CD4-positive, alpha-beta T cell treated with Interleukin-15 for 1 hour (primary cell): ENCODE measurements at places on chromosomes 12 and 14.
A peak's percentile ranks its signal among the peaks of the same experiment; 100 is the strongest.

GRCh38 chr14:60508707-60509437 is at the start of gene SIX6:
TSS of gene SIX6 (plus strand) at chr14:60509146. CDS start at chr14:60509399, 253 bp downstream.
- no peak for DNase-seq

DNA sequence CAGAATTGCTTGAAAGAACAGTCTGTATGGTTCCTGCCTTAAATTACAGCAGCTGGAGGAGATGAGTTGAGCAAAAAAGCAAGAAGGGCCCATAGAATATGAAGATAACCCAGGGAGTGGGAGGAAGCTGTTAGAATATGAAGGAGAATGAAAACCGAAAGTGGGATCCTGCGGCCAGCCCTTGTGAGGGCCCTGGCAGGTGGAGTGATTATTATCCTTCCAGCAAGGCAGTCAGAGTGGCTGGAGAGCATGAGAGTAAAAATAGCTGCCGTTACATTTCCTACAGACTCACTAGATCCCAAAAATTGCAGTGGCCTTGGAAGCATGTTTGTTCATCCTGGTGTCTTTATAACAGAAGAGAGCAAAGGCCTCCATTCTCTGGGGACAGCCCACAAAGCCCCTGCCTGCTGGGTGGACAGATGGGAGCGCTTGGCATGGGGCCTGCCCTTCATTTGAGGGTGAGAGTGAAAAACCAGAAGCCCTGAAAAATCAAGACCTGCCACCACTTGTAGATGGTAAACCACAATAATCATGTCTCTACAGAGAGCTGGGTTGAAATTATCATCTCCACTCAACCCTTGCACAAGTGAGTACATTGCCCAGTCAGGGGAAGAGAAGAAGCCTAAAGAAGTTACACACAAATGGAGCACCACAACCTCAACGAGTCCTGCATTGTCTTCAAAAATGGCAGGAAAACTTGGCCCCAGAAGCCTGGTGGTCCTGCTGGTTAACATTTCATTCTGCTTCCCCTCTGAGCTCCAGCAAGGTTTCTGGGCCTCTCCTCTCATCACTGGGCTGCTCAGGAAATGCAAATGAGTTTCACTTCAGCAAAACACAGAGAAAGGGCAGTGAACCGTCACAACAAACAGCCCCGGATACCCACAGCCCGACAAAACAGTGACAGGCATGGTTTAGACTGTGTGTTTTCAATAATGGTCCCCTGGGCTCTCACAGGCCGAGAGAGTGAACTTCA is 20.5 kb downstream of the ZDHHC22 start:
- peak; percentile 76 for DNase-seq

- DNase-seq, result no peak
Measured at GRCh38 chr12:69726922-69727321, 11.7 kb upstream of the RAB3IP start.

DNA sequence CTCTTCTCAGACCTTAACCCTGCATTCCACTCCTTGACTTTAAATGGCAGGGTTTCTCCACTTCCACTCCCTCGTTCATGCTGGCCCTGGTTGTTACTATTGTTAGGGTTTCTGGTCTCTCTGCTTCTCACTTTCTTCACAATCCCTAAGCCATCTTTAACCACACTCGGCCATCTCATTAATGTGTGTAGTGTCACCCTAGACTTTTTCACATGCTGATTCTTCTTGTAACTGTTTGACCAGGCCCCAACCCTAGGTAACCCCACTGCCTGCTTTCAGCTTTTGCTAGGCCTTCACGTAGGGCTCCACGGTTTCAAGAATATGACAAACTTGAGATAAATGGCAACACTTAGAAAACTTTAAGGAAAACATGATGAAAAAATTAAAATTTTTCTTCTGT is 195.1 kb downstream of the IPO8 start:
- DNase-seq, result no peak

- DNase-seq, result no peak
Measured at GRCh38 chr12:27843714-27844245, 63.7 kb upstream of the MANSC4 start.

GRCh38 chr12:1580526-1580925 is 13.9 kb downstream of the FBXL14 start:
- no peak for DNase-seq

GRCh38 chr14:103296007-103296406 is 38.0 kb upstream of the EIF5 start:
- DNase-seq, result no peak

GRCh38 chr14:21298358-21298757 is 18.5 kb downstream of the RPGRIP1 start:
- DNase-seq, result no peak

DNA sequence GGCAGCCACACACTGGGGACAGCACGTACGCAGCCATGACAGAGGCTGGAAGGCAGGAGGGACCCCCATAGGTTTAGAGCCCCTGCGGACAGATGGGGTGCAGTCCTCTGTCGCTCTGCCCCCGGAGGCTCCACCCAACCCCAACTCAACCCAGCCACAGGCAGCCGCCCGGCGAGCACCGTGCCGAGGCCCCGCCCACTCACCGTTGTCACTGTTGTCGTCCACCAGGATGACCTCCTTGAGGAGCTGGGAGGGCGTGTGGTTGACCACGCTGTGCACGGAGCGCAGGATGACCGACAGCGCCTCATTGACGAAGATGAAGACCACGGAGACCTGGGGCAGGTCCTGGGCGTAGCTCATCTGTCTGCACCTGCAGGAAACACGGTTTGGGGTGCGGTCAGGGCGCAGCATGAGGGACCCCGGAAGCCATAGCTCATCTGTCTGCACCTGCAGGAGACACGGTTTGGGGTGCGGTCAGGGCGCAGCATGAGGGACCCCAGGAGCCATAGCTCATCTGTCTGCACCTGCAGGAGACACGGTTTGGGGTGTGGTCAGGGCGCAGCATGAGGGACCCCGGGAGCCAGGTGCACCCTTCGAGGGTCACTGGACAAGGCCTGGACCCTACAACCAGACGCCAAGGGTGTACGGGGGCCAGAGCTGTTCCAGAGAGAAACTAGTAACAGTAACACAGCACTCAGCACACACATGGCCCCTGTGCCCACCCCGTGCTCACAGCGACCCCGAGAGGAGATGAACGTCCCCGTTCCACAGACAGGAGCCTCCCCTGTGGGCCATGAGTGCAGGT is 66.9 kb downstream of the GALNT9 start:
- no peak for DNase-seq

GRCh38 chr14:70563869-70564268 is 29.1 kb upstream of the ADAM20 start:
- DNase-seq, result no peak

DNA sequence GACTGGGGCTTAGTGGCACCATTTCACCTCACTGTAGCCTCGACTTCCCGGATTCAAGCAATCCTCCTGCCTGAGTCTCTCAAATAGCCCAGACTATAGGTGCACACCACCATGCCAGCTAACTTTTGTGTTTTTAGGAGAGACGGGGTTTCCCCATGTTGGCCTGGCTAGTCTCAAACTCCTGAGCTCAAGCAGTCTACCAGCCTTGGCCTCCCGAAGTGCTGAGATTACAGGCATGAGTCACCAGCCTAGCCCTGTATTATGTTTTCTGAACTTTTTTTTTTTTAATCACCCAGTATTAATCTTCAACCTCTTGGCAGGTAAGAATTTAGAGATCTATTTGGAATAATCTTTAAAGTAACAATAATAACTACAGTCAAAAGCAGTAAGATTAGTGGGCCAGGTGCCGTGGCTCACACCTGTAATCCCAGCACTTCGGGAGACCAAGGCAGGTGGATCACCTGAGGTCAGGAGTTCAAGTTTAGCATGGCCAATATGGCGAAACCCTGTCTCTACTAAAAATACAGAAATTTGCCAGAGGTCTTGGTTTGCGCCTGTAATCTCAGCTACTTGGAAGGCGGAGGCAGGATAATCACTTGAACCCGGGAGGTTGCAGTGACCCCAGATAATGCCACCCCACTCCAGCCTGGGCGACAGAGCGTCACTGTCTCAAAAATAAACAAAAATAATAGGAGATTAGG is 8.6 kb downstream of the NANOG start:
- DNase-seq, result no peak

- peak; percentile 88 for DNase-seq
Measured at GRCh38 chr14:70655110-70655826, 13.6 kb downstream of the TTC9 start.

DNA sequence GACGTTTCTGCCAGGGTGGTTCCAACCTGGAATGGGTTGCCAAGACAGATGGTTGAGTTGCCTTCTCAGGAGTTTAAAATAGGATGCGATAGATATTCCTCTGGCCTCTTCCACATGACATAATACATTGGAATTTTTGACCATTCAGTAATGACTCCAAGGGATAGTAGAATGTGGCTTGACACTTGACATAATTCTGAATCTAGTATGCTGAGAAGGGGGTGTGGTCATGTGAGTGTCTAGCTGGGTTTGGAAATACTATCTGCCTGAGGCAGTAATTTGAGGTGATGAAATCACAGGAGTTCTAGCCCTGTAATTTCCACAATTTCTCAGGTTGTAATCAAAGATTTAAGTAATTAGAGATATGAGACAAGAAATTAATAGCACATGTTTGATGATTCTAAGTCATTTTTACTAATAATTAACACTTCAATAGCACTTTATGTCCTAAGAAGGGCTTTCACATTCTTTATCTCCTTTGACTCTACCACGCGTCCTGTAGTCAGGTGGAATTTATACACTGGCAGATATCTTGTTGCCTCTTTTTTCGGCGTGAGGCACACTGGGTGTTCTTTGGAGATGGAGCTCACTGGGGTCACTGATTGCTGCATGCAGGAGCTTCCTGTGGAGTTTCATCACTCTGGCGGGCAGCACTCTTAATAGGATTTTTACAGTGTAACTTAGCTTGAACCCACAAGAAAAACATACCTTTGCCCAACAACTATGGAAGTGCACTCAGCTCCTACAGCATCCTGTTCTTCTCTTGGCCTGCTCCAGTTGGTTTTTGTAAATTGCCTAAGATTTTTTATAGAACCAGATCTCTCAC is 3.2 kb upstream of the AMIGO2 start:
- DNase-seq, result no peak

DNA sequence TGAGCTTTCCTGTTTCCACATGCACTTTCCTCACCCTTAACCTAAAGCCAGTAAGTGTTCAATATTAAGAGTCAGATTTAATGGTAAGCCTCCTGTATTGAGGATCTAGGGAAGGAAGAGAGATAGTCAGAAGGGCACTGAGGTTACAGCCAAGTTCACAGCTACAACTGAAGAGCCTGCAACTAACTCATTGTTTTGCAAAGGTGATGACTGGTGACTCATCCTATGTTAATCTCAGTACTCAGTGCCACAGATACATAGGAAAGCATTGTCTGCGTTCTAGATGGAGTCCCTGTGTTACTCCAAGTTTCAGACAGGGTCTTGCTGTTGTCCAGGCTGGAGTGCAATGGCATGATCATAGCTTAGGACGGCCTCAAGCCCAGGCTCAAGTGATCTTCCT is 157.0 kb upstream of the RBM19 start:
- DNase-seq, result no peak

- no peak for DNase-seq
Measured at GRCh38 chr12:96141216-96141912, 52.8 kb upstream of the ELK3 start.

DNA sequence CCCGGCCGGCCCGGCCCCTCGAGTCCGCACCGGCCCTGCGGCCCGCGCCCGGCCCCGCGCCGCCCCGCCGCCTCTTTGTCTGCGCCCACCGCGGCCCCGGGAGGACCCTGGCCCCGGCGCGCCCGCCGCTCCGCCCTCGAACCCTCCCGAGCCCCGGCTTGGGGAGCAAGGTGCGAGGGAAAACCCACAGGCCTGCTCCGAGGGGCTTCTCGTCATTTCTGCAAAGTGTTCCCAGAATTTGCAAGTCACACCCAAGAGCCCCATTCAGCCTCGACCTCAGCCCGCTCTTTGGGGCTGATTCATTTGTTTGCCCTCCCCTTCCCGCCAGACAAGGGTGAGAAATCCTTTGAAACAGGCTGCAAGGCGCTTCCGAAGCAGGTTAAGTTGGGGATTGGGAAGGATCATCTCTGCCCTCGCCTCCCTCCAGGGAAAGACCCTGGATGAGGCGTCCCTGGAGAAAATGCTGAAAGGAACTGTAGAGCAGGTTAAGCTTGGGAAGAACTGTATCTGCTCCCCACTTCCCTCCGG is 325 bp upstream of the CLIP1 start:
- peak; percentile 41 for DNase-seq

DNA sequence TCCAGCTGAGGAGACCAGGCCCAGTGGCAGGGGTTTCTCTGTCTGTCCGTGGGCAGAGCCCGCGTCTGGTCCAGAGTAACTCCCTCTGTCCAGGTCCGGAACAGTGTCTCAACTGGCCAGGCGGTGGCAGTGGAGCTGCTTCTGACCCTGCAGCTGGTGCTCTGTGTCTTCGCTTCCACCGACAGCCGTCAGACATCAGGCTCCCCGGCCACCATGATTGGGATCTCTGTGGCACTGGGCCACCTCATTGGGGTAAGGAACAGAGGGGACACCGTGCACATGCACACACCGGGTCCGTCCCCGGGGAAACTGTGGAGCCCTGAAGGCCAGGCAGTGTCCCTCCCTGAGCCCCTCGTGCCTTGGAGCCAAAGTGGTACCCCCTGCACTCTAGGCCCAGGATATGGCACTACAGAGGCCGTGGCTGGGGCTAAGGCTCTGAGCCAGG is 1.5 kb downstream of the AQP6 start:
- no peak for DNase-seq

DNA sequence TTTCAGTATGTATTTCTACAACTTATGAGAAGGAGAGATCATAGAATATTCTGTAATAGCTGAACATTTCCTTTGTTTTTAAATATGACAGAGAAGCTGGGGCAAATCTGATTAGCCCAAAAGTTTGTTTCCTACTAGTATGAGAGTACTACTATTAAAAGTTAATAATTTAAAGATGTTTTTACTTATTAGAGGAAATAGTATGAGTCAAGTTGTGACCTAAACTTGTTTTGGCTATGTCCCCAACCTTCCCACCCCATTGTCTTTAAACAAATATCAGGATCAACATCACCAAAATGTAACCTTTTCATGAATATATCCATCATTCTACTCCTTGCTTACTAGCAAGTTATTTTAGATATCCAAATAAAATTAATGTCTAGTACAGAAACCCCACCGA is 10.5 kb downstream of the GNPNAT1 start:
- no peak for DNase-seq

DNA sequence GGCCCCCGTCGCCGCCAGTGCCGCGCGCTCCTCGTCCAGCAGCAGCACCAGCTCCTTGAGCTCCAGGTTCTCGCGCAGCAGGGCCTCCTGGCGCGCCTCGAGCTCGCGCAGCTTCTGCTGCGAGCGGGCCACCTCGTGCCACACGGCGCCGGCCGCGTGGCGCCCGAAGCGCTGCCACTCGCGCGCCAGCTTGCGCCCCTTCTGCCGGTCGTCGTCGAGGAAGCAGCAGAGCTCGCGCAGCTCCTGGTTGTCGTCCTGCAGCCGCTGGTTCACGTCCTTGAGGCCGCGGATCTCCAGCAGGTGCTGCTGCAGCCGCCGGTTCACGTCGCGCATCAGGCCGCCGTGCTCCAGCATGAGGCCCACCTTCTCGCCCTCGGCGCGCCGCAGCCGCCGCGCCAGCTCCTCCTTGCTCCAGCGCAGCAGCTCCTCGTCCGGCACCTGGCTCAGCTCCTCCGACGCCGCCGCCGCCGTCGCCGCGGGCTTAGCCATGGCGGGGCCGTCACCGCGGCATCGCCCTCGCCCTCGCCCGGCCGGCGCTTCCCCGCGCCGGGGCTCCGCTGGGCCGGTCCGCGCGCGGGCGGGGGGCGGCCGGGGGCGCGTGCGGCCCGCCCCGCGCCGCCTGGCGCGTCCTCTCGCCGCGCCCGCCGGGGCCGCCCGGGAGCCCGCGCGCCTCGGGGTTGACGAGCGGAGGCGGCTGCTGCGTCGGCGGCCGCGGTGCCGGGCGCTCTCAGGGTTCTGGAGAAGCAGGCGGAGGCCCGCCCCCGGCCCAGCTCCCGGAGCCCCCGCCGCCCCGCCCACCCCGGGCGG is at the start of gene CCDC85C:
Gene CCDC85C (minus strand): TSS at position 737 of the 807 bp plus-strand sequence. CDS start 248 bp downstream, at position 489.
- DNase-seq, result peak; percentile 47
